ENCODE measurements at places on chromosomes 5 and 9.

DNA sequence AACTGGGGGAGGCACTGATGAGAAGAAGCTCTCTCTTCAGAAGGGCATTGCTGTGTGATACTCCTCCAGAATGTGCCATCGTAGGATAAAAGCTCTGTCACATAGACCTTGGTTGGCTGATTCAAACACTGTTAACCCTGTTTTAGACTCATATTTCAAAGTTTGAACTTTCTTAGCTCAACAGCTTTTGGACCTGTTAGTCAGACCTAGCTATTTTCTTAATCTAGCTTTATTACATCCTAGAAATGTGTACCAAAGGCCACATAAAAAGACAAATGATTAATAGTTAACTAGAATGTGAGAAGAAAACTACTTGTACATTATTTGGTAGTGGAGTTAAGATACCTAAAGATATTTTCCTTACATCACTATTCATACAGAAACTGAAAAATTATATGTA lies 4.3 kb downstream of the RHOBTB3 start:
- no peak for DNase-seq

DNA sequence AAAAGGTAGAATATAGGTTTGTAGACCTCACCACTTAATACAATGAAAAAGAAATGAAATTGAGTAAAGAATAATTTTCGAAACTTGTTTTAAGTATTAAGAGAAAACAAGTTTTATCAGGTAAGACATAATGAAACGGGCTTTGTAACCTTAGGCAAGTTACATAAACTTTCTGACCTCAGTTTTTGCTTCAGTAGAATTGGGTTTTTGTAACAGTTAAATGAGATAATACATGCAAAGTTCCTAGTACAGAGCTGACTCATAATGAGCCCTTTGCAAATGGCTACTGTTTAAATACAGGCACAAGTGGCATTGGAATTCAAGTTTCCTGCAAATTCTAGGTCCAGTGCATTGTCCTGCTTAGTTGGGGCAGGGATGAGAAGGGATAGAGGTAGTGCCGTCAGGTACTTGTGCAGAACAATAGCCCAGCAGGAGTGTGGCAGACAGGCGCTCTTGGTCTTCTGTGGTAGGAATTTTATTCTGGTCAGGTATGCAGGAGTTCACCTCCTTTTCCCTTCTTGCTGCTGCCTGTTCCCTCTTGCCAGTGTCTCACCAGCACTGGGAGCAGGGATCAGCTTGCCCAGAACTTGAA lies 203.8 kb downstream of the PBX3 start:
- DNase-seq = no peak

- DNase-seq = no peak
Observed at GRCh38 chr5:1420211-1421195, 24.7 kb downstream of the SLC6A3 start.

- DNase-seq = no peak
Observed at GRCh38 chr5:83255268-83255667, 177.9 kb downstream of the XRCC4 start.

GRCh38 chr9:78985084-78985738 lies 586.6 kb upstream of the TLE4 start:
- DNase-seq = no peak

DNA sequence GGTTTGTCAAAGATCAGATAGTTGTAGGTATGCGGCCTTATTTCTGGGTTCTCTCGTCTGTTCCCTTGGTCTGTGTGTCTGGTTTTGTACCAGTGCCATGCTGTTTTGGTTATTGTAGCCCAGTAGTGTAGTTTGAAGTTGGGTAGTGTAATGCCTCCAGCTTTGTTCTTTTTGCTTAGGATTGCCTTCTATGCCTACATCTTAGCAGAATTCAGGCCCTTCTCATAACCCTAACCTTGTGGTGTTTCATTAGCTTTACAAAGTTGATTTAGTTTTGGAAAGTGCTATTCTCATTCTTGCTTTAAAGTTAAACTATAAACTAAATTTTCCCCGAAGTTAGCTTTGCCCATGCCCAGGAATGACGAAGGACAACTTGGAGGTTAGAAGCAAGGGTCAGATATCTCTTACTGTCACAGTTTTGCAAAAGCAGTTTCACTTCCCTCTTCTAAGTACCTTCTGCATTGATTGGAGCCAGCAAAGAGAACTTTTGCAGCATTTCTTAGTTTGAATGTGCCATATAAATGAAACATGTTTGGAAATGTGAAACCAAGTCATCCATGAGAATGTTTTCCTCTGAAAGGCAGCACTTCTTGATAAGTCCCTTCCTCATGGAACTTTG lies 274.3 kb upstream of the DMRT1 start:
- no peak for DNase-seq

GRCh38 chr9:74496819-74497747 lies at the start of gene RORB:
Gene RORB, plus strand, starts transcription at chr9:74497335. Its CDS starts 642 bp downstream, at chr9:74497977.
- DNase-seq = peak; percentile 83

- no peak for DNase-seq
Observed at GRCh38 chr5:144464306-144464705, 293.6 kb downstream of the KCTD16 start.

- DNase-seq = no peak
Observed at GRCh38 chr9:129352146-129352865, 174.2 kb upstream of the IER5L start.

GRCh38 chr5:110086658-110087388 lies 397.1 kb downstream of the MAN2A1 start:
- DNase-seq = no peak

DNA sequence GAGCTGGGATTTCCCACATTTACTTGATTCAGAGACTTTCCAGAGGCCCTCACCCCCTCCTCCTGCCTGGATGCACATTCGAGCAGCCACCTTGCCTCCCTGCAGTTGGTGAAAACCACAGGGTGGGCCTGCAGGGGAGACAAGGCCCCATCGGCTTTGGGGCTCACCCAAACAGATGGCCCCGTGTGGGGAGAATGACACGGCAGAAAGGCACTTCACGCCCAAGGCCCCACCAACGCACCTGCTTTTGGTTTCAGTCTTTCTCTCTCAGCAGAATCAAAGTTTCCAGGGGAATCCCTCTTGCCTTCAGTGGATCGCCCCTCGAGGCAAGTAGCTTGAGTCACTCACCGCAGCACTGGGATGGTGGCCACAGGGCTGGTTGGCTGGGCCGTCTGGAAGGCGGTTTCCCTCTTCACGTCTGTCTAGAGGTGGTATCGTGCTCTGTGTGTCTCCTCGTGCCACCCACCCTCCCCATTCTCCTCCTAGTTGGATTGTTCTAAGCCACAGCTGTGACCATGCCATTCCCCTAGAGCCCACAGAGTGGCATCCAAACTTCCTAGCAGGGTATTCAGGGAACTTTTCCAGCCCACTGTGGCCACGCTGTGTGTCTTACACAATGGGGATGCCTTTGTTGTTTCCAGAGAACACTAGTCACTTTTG lies 31.8 kb downstream of the SEC61B start:
- DNase-seq = no peak

DNA sequence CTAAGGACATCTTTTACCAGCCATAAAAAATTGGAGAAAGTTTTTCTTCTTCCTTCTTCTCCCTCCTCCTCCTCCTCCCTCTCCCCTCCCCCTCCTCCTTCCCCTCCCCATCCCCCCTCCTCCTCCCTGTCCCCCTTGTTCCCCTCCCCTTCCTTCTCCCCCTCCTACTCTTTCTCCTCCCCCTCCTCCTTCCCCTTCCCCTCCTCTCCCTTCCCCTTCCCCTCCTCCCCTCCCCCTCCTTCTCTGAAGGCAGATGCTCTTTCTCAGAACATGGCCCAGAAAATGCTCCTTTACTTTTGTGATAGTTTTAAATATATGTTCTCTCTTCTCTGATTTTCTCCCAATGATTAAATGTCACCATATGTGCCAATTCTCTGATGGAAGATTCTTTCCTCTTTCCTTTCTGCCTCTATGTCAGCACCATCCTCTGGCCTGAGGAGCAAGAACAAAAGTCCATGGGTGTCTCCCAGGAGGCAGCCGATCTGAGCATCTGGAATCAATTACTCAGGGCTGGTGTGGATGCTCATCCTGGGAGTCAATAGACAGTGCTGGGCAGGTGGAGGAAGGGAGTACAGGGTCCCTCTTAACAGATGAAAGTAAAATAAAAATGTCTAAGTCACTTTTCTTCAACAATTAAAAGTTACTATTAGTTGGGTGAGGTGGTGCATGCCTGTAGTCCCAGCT lies 63.0 kb upstream of the GNA14 start:
- no peak for DNase-seq

- DNase-seq = no peak
Observed at GRCh38 chr5:154466671-154467070, 11.4 kb downstream of the HAND1 start.

GRCh38 chr5:56301069-56301468 lies 67.9 kb upstream of the ANKRD55 start:
- no peak for DNase-seq

GRCh38 chr5:52661903-52662595 lies 125.7 kb upstream of the ITGA1 start:
- no peak for DNase-seq

DNA sequence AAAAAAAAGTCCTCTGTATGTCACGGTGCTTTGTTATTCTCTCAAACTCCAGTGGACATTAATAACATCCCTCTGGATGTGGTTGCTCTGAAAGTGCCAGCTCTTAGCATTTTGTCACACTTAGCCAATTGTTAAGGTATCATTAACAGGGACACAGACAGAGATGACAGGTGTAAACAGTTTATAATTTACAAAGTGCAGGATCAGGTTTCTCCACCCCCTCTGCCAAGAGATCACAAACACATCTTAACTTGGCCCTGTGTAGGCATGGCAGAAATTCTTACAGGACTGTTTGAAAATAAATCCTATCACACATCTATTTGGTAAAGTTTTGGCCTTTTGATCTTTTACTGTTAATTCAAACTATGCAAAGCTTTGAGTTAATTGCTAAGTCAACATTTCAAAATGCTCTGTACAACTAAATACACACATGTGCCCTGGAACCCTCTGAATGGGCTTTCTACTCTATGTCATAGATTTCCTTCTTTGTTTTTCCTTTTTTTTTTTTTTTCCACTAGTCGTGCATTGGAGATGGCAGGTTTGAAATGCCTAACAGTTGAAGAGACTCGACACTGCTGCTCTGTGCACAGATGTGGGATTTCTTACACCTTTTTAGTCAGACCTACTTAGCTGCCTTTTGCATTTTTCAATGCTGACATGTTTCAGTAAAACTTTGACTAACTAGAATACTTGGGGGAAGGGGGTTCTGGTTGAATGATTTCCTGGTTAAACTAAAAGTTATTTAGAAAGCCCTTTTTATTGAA lies 41.7 kb downstream of the SEMA6A start:
- DNase-seq = no peak

GRCh38 chr9:33320230-33320567 lies 29.9 kb downstream of the NFX1 start:
- no peak for DNase-seq

- no peak for DNase-seq
Observed at GRCh38 chr5:123671042-123671441, 159.1 kb downstream of the CSNK1G3 start.

- DNase-seq = no peak
Observed at GRCh38 chr5:38645508-38645907, 89.1 kb upstream of the LIFR start.

DNA sequence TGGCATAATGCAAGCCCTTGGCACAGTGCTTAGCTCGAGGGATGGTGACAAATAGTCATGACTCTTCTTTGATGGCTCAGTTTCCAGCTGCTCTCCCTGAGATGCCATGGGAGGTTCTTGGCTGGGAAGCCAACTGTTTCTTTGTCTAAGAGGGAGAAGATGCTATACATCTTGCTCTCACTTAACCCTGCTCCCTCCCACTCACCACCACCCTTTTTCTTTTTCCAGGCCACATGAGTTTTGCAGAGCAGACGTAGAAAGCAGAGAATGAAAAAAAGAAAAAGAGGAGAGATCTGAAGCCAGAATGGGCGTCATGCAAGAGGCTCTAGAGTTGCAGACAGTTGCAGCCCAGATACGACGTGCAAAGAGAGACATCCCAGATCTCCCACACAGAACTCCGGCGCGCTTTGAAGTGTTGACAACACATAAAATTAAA lies 160.5 kb downstream of the FGF18 start:
- DNase-seq = no peak

DNA sequence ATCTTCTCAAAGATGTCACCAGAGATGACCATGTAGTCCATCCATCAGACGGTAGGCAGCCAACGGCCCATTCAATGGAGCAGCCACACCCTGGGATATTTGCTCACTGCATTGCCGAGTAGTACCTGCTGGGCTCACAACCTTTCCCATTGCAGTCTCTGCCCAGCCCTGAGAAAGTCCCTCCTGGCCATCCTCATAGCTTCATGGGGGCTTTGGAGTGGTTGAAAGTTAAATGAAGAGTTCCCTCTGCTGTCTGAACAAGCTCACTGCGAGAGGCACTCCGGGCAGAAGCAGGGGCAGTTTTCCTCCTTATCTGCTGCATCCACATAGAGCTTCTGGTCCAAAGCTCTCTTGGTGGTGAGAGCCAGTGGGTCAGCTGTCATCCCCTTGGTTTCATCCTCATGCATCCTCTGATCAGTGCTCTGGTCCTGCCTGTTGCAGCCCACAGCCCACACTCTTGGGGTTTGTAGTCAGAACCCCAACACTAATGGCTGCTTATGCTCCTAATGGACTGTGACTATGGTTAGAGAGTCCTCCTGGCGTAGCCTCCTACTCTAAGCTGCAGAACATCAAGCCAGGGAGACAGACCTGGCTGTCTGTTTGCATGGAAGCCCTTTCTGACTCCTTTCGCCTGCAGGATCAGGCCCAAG lies 23.3 kb downstream of the TNFSF8 start:
- no peak for DNase-seq

- no peak for DNase-seq
Observed at GRCh38 chr9:20532584-20532983, 89.7 kb downstream of the MLLT3 start.

DNA sequence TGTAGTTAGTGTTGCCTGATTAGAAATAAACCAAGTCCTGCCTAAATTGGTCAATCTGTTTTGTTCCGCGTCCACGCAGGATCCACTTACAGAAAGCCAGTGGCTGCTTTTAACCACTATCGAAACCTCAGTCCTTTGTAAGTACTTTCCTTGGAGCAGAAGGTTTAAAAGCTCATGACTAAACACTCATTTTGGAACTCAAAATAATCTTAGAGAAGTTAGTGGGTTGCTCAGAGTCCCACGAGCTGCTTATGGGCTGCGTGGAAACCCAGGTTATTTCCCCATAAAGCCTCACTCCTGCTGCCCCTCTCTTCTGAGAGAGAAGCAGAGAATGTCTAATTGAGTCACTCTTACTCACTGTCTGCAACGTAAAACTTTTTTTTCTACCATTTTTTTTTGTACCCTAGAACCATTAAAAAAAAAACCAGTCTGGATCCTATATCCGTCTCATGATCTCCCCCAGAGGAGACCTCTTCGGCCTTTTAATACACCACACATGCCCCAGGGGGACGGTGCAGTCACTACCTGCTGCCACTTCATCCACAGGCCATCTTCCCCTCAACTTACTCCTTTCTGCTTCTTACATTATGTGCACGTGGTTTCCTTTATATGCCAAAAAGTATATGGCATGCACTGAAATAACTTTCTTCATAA lies 7.6 kb downstream of the BASP1 start:
- DNase-seq = no peak

DNA sequence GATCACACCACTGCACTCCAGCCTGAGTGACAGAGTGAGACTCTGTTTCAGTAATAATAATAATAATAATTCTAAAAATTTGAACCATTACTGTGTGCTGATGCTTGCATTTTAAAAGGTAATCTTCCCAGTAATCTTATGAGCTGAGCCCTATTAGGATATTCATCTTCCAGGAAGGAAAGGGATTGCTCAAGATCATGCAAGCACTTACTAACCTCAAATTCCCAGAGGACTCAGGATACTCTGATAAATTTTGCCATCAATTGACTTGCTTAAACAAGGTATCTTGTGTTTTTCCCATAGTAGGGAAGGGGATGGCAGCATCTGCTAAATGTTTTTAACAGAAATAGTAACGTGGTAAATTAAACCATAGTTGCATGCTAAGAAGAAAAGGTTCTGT lies 176.4 kb upstream of the MRPS30 start:
- no peak for DNase-seq

Data from left forelimb (tissue), 1 donor.